ENCODE measurements at places on chromosomes 3 and 15. TPM values are rescaled to one million over a fixed set of nuclear protein-coding genes. Genes with fewer than 3 reads are reported as not detected.

SERP1 gene
- total RNA-seq = 119 TPM

GPR171 gene
- 20.7 TPM for total RNA-seq

C3orf70 gene
- total RNA-seq = 0.08 TPM

SEMA3G gene
- total RNA-seq = 2.3 TPM

FBXL22 gene
- 1.1 TPM for total RNA-seq

PLA2G4E gene
- total RNA-seq = not detected

LRRK1 gene
- 1.5 TPM for total RNA-seq

CACNA1D gene
- total RNA-seq = not detected

SLITRK3 gene
- total RNA-seq = not detected

CPN2 gene
- total RNA-seq = not detected

PAQR5 gene
- total RNA-seq = not detected

SYNPR gene
- total RNA-seq = not detected

NUSAP1 gene
- total RNA-seq = 16.3 TPM

TRIM42 gene
- not detected for total RNA-seq

FBXO40 gene
- 0.39 TPM for total RNA-seq

AMIGO3 gene
- not detected for total RNA-seq

SCN11A gene
- not detected for total RNA-seq

ARPC4 gene
- total RNA-seq = 192 TPM

BAHD1 gene
- total RNA-seq = 32.1 TPM

All from T-helper 17 cell (primary cell).